ENCODE measurements at places on chromosomes 1 and 21.

DNA sequence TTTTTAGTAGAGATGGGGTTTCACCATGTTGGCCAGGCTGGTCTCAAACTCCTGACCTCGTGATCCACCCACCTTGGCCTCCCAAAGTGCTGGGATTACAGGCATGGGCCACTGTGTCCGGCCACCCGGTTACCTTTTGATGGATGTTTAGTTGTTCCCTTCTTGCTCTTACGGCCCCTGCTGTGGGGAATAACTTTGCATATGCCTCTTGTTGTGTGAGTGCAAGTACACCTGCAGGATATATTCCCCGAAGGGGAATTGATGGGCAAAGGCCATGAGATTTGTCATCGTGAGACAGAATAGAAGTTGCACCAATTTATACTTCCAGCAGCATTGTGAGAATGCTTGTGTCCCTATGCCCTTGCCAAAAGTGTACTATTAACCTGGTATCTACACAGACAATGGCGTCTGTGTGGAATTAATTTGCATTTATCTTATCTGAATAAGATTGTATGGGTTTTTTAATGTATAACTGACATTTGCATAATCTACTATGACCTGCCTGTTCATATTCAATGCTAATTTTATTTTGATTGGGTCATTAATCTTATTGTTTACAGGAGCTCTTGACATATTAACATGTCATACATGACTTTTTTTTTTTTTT is 8.1 kb downstream of the IL6R start:
- DNase-seq, result no peak

GRCh38 chr21:33339135-33339534 is 14.4 kb downstream of the IFNAR1 start:
- no peak for DNase-seq

DNA sequence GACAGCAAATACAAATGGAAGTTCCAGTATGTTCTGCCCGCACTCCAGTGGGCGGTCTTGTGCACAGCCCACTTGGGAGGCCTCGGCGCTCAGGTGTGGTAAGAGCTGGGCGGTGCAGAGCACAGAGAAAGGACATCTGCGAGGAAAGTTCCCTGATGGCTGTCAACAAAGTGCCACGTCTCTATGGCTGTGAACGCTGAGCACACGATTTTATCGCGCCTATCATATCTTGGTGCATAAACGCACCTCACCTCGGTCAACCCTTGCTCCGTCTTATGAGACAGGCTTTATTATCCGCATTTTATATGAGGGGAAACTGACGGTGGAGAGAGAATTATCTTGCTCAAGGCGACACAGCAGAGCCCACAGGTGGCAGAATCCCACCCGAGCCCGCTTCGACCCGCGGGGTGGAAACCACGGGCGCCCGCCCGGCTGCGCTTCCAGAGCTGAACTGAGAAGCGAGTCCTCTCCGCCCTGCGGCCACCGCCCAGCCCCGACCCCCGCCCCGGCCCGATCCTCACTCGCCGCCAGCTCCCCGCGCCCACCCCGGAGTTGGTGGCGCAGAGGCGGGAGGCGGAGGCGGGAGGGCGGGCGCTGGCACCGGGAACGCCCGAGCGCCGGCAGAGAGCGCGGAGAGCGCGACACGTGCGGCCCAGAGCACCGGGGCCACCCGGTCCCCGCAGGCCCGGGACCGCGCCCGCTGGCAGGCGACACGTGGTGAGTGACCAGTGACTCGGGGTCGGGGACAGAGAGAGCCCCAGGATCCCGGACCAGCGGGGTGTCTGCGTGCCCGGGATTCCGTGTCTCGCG is at the start of gene IL12RB2:
TSS of gene IL12RB2 (plus strand) at position 623 of the 810 bp plus-strand sequence. CDS start 12,496 bp downstream, outside the sequence.
- no peak for DNase-seq

- no peak for DNase-seq
These were observed 2.5 kb downstream of the LBR start for GRCh38 chr1:225425201-225425786.

- DNase-seq, result no peak
These were observed 53.8 kb downstream of the SERBP1 start for GRCh38 chr1:67376381-67376780.

GRCh38 chr1:193726722-193727121 is 540.3 kb upstream of the B3GALT2 start:
- no peak for DNase-seq

- no peak for DNase-seq
These were observed 5.0 kb upstream of the FMN2 start for GRCh38 chr1:240086726-240087125.

GRCh38 chr1:75616436-75617433 is 5.8 kb upstream of the SLC44A5 start:
- no peak for DNase-seq

- DNase-seq, result no peak
These were observed 60.9 kb downstream of the SLX9 start for GRCh38 chr21:45000637-45001133.

GRCh38 chr1:89754518-89754917 is 66.3 kb upstream of the LRRC8D start:
- DNase-seq, result no peak

GRCh38 chr1:152110365-152110859 is 4.8 kb downstream of the TCHH start:
- DNase-seq, result no peak

All from Panc1 (cell line).